IMR-90 (cell line): ENCODE measurements at places on chromosomes 3 and 15. TPM values are rescaled to one million over a fixed set of nuclear protein-coding genes. Genes with fewer than 3 reads are reported as not detected.
A peak's percentile ranks its signal among the peaks of the same experiment; 100 is the strongest.

- peaks cover 8% of the 10 kb centered on the region for H3K4me1 ChIP-seq
- H3K4me3 ChIP-seq: no peak overlapping the region
- H3K36me3 ChIP-seq: no peaks in the 10 kb centered on the region
- H3K27me3 ChIP-seq: no peaks in the 10 kb centered on the region
- no peak for DNase-seq
Observed at GRCh38 chr3:156611870-156612494, 57.1 kb upstream of the SSR3 start.

FANCD2 gene
- 18.9 and 19.7 TPM in 2 replicates for total RNA-seq

GRCh38 chr3:14199641-14200040 is 21.0 kb downstream of the LSM3 start:
- H3K27ac ChIP-seq: no peak overlapping the region
- no peak overlapping the region for H3K4me3 ChIP-seq
- no peaks in the 10 kb centered on the region for H3K27me3 ChIP-seq
- DNase-seq: no peak

DNA sequence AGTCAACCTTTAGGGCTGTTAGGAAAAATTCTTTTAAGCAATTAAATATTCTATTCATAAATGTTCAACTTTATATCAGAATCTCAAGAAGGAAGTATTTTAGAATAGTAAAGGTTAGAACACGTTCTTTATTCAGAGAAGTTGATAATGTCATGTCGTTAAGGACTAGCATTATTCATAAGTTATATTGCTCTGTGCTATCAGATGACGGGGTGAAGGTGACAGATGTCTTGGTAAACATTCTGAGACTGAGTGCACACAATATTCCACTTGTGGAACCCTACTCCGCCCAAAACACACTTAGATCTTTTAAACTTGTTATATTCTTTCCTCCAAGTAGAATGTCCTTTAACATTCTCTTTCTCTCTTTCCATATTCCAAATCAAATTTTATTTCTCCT is 7.9 kb downstream of the AP4E1 start:
- no peaks in the 10 kb centered on the region for H3K27me3 ChIP-seq
- H3K4me1 ChIP-seq: no peaks in the 10 kb centered on the region
- no peak overlapping the region for H3K4me3 ChIP-seq
- peaks cover 22% of the 10 kb centered on the region for H3K36me3 ChIP-seq
- no peak overlapping the region for H3K27ac ChIP-seq

GRCh38 chr3:129432036-129432435 is 3.6 kb upstream of the EFCAB12 start:
- peaks cover 28% of the 10 kb centered on the region for H3K36me3 ChIP-seq
- no peak overlapping the region for H3K27ac ChIP-seq
- no peaks in the 10 kb centered on the region for H3K27me3 ChIP-seq

GRCh38 chr3:101531473-101532086 is 18.6 kb upstream of the SENP7 start:
- peaks cover 2% of the 10 kb centered on the region for H3K4me1 ChIP-seq
- no peak for DNase-seq
- peaks cover 2% of the 10 kb centered on the region; the same call in 1 of the 2 replicates for H3K27me3 ChIP-seq
- H3K4me3 ChIP-seq: no peak overlapping the region

AQP9 gene
- not detected in 2 replicates for total RNA-seq

- no peak overlapping the region for H3K27ac ChIP-seq
- H3K4me3 ChIP-seq: no peak overlapping the region
- H3K36me3 ChIP-seq: no peaks in the 10 kb centered on the region; the same call in 1 of the 2 replicates
- no peaks in the 10 kb centered on the region for H3K27me3 ChIP-seq
- DNase-seq: no peak
Observed at GRCh38 chr3:52108302-52109232, 45.7 kb downstream of the POC1A start.

LRRK1 gene
- total RNA-seq: 1.9 and 3.0 TPM in 2 replicates

DNA sequence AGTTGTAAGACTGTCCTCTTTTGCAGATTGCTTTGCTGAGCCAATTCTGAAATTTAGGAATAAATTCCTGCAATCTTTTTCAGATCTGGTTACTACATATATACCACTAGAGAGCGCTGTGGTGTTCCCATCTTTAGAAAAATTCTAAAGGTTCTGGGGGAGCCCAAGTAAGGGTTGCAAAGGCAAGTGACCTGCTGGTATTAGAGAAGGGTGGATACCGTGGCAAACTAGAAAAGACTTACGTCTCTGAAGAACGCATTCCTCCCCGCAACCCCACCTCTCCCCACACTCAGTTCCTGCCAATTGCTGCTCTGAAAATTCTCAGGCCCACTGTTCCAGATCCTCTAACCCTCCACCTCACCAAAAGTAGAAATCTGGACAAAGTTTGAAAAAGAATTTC is 48.5 kb downstream of the EFHB start:
- no peak overlapping the region for H3K4me3 ChIP-seq
- no peaks in the 10 kb centered on the region for H3K36me3 ChIP-seq
- no peak overlapping the region for H3K27ac ChIP-seq
- H3K4me1 ChIP-seq: peaks cover 10% of the 10 kb centered on the region

GRCh38 chr3:152317956-152318355 is 49.2 kb downstream of the MBNL1 start:
- H3K27ac ChIP-seq: no peak overlapping the region
- no peaks in the 10 kb centered on the region; the same call in 1 of the 2 replicates for H3K36me3 ChIP-seq
- H3K4me3 ChIP-seq: no peak overlapping the region
- H3K27me3 ChIP-seq: no peaks in the 10 kb centered on the region
- peak; percentile 87 for DNase-seq

LTK gene
- 0.18 and 0.28 TPM in 2 replicates for total RNA-seq
